ENCODE measurements at places on chromosomes 12 and 14. TPM values are rescaled to one million over a fixed set of nuclear protein-coding genes. Genes with fewer than 3 reads are reported as not detected.
A peak's percentile ranks its signal among the peaks of the same experiment; 100 is the strongest.

Gene GSC
- not detected for polyA plus RNA-seq

Gene AKAP3
- polyA plus RNA-seq: 2.6 TPM

Gene STXBP6
- 9.8 TPM for polyA plus RNA-seq

Gene SLC2A3
- polyA plus RNA-seq: 21.1 TPM

DNA sequence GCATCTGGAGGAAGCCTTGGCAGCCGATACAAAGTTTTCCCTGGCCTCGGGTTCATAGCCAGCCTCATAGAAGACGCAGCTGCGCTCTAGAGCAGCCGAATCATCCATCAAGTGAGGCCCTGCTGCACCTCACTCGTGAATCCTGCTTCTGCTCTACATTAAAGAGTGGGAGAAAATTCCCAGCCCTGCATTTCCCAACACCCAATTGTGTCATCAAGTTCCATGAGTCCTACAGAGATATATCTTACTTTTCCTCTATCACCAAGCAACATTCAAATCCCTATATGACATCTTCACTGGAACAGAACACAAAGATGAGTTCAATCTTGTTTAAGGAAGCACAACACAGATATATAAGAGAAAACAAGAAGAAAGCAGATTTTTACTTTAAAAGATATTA, 139.3 kb downstream of the TTC7B start:
- DNase-seq: no peak

GRCh38 chr14:24130717-24131548, 474 bp downstream of the FITM1 start:
- no peak for DNase-seq

DNA sequence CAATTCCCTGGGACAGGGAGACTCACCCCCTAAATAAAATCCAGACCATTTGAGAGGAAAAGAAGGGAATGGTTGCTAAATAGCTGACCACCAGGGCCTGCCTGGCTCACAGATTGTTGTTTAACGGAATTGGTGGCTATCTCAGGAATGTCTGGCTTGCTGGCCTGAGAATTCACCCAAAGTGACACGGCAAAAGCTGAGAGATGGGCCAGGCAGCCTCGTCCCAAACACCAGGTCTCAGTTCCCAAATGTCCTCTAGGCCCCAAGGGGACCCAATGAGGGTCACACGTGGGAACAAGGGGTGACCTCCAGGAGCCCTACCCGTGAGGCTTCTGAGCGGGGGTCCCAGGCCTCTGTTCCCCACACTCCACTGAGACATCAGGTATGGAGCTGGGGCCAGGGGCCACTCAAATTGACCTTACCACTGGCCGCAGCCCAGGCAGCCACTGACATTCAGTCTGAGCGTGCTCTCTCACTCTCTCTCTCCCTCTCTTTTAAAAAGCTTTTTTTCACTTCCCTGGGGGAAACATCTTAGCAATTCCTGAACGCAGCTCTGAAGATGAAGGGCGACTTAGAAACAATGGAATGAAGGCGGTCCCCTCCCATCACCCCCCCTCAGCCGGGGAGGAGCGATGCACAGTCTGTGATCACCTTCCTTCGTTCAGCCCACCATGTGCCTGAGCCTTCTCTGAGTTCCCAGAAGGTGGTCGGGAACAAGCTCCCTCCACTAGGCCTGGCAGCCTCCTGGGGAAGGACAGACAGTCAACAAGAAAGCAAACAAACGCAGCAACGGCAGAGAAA, 131.2 kb downstream of the SCARB1 start:
- no peak for DNase-seq

- no peak for DNase-seq
These were observed 62.1 kb upstream of the TRIM9 start for GRCh38 chr14:51157012-51157411.

DNA sequence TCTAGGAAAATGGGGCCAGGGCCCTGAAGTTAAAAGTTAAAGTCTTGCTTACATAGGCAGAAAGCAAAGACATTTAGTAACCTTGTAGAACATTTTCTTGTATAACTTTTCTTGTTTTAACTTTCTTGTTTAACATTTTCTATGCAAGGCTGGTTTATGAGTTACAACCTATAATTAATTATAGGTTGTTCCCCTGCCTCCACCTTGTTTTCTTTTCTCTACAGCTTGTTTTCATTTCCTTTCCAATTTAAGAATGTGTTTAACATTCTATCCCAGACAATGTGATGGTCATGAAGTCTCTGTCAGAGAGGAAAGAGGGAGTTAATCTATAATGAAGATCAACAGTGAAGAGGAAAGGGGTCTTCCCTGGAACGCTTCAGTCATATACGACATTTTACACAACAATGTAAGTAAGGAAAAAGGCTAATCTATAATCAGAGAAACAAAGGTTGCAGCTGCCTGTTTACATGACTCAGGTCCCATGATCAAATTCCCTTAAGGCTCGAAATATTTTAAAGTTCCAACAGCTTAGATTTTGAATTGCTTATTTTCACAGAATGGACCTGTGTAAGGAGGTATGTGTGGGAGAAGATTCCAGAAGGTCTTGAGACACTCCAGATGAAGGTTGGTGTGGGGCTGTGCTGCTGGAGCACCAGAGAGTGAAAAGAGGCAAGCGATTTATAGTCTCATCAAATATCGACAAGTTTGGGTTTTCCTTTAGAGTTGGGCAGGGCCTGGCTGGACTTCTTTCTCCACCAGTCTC, 34.2 kb upstream of the TCL1B start:
- peak; percentile 46 for DNase-seq

DNA sequence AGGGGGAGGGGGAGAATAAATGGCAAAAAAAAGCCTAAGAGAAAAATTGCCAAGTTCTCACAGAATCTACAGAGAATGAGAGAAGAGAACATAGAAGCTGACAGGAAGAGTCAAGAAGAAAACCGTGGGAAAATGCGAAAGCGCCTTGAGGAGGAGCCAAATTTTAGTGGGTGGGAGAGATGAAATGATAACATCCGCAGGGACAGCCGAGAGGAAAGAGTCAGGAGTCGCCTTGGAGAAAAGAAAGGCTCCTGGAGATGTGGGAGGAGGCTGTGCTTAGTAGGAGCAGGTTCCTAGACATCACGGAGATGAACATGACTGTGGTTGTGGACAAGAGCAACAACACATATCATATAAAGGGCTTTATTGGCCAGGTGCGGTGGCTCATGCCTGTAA, 49.4 kb downstream of the PHLDA1 start:
- DNase-seq: no peak

GRCh38 chr14:51738754-51739153, 87.0 kb downstream of the FRMD6 start:
- no peak for DNase-seq

Data from left kidney (tissue), 8 donors.